Skeletal muscle cell (primary cell): ENCODE measurements at places on chromosomes 6 and 20.

- peak; percentile 43 for DNase-seq
Observed at GRCh38 chr20:7856756-7857155, 83.5 kb downstream of the HAO1 start.

DNA sequence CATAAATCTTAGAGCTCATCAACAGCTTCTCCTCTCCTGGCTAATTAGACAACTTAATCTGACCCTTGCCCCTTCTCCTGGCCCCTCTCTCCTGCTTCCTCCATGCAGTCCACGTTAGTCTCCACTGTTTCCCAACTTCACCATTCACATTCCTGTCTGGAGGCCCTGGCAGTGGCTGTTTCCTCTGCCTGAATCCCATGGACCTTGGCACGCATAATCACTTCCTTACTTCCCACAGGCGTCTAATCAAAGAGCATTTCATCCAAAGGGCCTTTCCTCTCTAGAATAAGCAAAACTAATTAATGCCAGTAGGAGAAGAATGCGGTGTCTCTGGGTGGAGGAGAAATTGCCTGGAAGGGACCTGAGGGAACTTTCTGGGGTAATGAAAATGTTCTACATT, 16.4 kb upstream of the XRN2 start:
- DNase-seq: no peak

GRCh38 chr6:166648846-166649245, 21.8 kb upstream of the RPS6KA2 start:
- DNase-seq: no peak

DNA sequence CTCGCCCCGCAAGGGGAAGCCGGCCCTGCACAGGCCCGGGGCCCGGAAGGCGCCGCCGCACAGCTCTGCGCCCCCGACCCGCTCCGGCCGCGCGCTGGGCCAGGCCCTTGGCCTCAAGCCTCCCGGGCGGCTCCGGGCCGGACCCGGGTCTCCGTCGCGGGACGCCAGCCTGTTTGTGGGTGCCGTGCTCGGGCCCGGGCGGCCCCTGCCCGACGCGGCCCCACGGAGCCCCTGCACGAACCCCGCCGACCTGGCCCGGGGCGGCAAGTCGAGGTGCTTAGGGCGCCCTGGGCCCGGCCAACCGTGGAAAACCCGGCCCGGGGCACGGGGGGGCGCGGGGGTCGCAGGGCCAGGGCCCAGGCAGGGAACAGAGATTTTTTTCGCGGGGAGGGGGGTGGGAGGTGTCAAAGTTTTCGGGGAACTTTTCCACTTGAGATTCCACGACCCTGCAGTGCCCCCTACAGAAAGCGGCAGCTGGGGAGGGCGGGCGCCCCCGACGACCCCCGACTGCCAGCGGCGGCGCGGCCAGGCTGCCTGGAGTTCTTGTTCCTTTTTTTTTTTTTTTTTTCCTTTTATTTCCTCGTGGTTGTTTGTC, 805 bp upstream of the STX16 start:
- no peak for DNase-seq

DNA sequence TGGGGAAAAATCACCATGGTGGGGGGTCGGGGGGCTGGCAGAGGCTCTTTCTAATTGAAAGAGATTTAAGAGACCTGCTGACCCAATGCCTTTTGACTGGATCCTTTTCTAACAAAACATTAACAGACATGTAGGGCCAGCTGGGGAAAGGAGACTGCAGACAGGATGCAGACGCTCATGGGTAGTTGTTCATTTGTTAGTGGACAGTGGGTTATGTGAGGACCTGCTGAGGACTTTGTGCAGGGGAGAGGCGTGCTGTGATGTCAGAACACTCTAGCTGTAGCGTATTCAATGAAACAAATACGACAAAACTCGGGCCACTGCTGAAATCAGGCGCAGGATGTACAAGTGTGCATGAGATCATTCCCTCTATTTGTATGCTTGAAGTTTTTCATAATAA, 1.2 kb downstream of the IP6K3 start:
- DNase-seq: no peak

- no peak for DNase-seq
Observed at GRCh38 chr20:43899274-43900120, 15.2 kb upstream of the TOX2 start.

- DNase-seq: no peak
Observed at GRCh38 chr6:93568169-93568568, 148.8 kb upstream of the EPHA7 start.

DNA sequence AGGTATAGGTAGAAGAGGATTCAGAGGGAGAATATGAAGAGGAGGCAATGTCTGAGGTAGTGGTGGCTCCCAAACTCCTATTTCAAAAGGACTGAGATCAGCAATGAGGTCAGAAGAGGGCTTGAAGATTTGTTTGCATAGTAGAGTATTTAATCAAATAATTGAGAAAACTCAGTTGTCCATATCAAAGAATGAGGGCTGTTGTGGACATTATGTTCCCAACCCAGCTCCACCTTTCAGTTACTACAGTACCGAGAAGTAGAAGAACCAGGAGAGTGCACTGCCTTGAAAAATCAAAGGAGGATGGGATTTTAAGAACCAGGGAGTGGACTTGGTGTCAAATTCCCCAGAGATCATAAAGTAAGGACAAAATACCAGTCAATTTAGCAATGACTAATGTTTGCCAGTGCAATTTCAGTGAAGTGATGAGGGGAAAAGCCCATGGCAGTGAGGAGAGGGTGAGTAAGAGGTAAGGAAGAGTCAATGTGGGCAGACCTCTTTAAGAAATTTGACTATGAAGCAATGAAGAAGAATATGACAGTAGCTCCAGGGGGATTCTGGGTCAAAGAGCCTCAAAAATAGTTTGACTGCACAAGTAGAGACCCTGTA, 382.4 kb downstream of the PKHD1 start:
- no peak for DNase-seq

- no peak for DNase-seq
Observed at GRCh38 chr20:38113401-38114325, 51.4 kb downstream of the TGM2 start.

DNA sequence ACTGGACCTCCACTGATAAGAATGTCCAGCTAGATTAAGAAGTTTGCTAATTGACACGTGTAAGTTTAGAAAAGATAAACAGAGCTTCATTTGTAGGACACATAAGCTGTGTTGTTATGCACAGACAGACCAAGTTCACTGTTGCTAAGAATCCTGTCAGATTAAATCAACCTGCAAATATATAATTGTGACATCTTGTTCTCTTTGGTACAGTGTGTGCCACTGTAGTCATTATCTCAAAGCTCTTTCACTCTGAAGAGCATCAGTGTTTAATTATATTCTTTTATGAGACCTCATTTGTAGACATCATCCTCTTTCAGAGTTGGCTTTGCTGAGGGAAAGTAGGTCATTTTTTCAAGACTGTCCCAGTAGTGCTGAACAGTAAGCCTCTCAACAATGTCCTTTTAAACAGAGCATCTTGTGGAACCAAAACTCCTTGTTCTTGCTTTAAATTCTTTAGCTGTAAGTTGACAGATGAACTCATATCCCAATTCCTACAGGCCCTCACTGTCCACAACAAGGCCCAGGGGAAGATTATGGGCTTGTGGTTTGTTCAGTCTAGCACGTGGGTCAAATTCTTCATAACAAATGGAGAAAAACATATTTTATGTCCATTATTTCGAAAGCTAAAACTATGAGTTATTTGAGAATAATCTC, 252.4 kb downstream of the HDGFL1 start:
- peak; percentile 64 for DNase-seq

GRCh38 chr6:149922642-149923326, at the start of gene RAET1G:
RAET1G (minus strand) TSS chr6:149923121; CDS start chr6:149923010, 111 bp downstream.
- peak; percentile 93 for DNase-seq

GRCh38 chr6:48389146-48390043, 278.4 kb upstream of the PTCHD4 start:
- DNase-seq: no peak

- DNase-seq: no peak
Observed at GRCh38 chr6:145736661-145737144, 1.4 kb upstream of the EPM2A start.

DNA sequence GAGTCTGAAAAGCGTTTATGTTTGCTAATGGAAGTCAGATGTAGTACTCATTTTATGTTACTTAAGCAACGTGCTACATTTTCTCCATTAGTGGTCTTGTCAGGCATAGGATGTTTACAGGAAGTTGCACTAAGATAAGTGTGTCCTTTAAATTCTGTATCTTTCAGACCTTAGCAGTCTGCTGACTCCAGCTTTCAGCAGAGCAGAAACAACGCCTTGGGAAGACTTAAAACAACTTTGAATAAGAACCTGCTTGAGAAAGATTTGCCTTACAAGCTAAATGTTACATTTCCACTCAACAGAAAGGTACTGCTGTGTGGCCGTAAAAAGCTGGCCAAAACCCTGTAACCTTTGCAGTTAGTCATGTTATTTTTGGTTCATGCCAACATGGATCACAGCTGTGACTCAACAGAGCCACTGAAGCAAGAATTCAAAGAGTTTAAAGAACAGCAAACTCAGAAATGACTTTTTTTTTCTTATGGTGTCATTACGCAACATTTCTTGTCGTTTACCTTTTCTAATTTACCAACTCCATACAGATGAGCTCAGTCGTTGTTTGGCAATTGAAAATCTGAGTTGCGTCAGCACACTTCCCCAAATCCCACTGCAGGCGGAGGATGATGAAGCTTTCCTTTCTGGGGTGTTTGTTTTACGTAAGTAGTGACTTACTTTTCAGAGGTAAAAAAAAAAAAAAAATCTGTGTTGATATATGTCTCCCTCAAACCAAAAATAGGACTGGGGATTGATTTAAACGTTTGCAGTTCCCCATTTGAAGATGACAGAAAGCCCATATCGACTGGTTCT, 27.9 kb upstream of the BMP6 start:
- peak; percentile 98 for DNase-seq

DNA sequence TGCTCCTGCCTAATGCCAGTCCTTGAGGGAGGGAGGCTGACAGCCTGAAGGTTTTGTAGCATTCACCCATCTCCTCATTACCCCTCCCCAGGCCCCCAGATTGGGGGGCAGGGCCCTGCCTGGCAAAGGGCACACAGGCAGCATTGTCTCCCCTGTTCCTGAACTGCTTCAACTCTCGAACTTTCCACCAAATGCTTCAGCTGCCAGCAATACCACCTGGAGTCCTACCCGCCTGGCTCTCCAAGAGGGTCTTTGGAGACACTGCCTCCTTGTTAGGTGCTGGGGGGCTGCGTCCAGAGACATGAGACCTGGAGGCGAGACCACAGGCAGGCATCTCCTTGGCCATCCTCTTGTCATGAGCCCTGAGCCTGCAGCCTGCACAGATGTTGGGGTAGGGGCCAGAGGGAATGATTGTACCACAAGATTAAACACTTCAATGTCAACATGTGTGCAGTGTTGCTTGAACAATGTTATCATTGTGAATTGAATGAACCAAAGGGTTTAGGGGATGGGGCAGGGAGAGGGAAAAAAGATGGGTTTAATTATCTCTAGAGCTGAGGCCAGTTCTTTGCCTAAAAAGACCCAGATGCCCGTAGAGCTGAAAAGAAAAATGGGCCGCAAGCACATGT, 25.0 kb downstream of the BMP7 start:
- no peak for DNase-seq
